ENCODE measurements at places on chromosomes 3 and 15.
A peak's percentile ranks its signal among the peaks of the same experiment; 100 is the strongest.

DNA sequence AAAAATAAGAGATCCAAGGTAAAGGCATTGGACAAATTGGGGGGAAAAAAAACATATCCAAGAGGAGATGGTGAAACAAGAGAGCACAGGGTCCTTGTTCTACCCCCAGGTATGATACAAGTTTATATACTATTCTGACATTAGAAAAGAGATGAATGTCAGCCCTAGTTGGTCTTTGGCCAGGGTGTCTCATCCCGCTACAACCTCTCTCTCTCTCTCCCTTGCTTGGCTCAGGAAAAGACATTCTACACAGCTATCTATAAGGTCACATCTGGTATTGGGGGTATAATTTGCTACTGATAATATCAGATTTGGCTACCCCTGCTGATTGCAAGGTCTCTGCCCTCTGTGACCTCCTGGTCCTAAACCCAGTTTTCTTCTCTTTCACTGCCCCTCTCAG, 117.2 kb downstream of the GOLIM4 start:
- no peak for DNase-seq

DNA sequence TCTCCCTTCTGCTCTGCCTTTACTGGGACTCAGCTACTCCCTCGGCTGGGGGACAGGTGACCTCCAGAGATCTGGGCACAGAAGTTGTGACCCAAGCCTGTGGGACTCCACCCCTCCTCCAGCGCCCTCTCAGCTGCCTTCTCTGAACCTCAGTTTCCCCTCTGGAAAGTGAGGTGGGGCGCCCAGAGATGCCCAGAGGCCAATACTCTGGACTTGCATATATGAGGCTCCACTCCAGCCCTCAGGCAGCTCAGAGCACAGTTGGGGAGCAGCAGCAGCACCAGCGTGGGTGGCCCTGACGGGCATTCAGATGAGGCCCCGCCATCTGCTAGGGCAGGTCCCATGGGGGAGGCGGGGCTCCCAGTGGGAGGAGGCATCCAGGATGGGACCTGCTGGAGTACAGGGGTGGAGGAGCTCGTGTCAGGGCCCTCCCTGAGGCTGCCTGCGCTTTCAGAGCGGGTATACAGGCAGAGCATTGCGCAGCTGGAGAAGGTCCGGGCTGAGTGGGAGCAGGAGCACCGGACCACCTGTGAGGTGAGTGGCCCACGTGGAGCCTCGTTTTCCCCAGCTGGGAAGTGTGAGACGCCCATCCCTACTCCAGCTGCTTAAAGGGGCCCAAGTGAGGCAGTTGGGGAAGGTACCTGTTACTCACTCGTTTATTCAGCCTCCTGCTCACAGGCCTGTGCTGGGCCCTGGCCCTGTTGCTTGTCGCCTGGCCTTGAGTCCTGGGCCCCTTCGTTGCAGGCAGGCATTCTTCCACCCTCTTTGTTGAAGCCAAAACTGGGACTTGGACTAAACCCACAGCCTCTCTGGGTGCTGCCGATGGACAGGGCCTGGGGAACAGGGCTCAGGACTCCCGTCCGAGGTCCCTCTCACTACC, 35.4 kb downstream of the PSTPIP1 start:
- peak; percentile 24 for DNase-seq

GRCh38 chr3:27528791-27529190, 44.6 kb upstream of the SLC4A7 start:
- no peak for DNase-seq

- DNase-seq, result no peak
Measured at GRCh38 chr3:141493184-141493583, 6.4 kb downstream of the RASA2 start.

- DNase-seq, result no peak
Measured at GRCh38 chr3:12838179-12838965, 3.0 kb downstream of the RPL32 start.

DNA sequence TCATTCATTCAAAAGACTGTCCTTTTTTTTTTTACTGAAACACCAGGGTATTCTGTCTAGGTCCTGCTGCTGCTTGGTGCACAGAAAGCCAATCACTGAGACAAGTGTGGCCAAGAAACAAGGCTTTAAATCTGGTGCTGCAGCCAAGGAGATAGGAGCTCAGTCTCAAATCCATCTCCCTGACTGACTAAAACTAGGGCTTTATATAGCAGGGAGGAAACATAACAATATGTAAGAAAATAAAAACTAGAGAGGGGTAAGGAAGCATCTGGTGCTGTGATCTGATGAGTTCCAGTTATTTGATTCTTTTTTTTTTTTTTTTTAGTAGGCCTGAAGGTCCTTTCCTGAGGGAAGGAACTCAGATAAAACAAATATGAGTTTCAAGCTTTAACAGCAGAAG, 139.8 kb downstream of the ATG7 start:
- no peak for DNase-seq

DNA sequence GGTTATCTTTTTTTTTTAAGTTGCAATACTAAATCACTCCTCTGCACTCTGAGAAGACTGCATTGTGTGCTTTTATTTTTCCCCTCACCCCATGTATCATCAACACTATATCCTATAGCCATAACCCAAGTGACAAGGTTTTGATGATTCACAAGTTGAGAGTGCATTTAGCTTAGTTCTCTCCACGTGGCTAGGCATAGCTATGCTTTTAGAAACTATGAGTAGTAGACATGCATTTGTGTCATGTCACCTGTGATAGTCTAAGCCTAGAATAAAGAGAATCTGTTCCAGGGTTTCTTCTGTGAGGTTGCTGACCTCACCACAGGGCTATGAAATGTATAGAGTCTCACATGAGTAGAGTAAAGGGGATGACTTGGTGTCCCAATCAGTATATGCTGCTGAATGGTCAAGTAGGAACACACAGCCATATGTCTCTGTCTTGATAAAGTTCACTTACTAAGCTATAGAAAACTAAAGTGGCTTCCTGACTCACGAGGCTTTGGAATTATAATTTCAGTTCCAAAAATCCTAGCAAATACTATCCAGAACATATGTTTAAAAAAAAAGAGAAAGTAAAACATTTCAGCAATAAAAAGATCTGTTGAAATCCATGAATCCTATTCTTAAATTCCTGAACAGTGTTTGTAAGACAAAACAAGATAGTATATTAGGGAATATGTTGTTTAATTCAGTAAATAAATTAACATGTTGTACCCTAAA, 206.3 kb downstream of the LSAMP start:
- DNase-seq, result no peak

DNA sequence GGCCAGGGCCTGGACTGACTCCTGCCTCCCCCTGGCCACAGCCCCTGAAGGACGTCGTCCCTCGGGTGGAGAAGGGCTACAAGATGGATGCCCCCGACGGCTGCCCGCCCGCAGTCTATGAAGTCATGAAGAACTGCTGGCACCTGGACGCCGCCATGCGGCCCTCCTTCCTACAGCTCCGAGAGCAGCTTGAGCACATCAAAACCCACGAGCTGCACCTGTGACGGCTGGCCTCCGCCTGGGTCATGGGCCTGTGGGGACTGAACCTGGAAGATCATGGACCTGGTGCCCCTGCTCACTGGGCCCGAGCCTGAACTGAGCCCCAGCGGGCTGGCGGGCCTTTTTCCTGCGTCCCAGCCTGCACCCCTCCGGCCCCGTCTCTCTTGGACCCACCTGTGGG, 10.3 kb upstream of the LMAN1L start:
- DNase-seq, result no peak

DNA sequence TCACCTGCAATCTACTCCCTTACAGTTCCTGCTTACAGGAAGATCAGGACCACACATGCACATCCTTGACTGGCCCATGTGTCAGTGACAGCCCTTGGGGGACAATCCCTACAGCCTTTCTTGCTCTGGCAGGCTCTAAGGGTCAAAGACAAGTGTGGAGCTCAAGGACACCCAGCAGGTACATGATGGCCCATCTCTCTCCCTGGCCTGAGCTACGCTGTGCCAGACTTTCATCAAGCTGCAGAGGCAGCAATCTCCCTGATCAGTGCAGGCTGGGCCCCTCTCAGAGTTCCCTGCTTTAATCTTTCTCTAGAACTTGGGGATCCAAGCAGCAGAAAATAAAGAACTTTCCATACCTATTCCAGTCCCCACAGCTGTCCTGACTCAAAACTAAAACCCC, 2.6 kb downstream of the SEMA7A start:
- no peak for DNase-seq

DNA sequence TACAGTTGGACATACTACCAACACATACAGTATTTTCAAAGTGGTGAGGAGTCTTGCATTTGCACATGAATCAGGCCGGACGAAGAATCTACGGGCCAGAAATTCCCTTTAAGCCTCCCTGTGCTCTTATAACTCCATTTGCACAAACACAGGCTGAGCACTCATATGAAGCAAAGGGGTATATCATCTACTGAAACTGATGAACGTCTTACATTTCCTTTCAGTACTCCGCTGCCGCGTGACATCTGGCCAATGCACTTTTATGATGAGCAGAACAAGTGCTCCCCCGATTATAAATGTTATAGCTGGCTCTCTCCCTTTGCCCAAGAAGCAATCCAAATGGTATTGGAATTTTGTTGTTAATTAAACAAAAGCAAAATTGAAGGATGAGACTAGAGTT, 110.3 kb upstream of the ICE2 start:
- no peak for DNase-seq

GRCh38 chr3:11554236-11554610, 89.5 kb downstream of the VGLL4 start:
- no peak for DNase-seq

DNA sequence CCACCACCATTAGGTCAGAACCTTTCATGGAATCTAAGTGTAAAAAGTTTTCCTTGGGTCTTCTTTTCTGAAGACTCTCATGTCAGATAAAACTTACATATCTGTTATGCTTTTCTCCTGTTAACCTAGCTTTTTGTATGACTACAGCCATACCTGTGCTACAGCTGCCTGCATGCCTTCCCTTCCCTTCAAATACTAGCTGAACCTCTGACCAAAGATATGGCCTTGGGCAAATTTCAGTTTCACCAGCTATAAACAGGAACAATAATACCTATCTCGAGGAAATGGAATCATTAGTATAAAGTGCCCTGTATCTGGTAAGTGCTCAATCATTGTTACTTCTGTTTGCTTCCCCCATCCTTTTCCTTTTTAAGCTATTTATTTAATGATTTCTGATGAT, 25.0 kb downstream of the GLB1 start:
- no peak for DNase-seq

- peak; percentile 89 for DNase-seq
Measured at GRCh38 chr3:45560281-45560971, 34.1 kb upstream of the LIMD1 start.

DNA sequence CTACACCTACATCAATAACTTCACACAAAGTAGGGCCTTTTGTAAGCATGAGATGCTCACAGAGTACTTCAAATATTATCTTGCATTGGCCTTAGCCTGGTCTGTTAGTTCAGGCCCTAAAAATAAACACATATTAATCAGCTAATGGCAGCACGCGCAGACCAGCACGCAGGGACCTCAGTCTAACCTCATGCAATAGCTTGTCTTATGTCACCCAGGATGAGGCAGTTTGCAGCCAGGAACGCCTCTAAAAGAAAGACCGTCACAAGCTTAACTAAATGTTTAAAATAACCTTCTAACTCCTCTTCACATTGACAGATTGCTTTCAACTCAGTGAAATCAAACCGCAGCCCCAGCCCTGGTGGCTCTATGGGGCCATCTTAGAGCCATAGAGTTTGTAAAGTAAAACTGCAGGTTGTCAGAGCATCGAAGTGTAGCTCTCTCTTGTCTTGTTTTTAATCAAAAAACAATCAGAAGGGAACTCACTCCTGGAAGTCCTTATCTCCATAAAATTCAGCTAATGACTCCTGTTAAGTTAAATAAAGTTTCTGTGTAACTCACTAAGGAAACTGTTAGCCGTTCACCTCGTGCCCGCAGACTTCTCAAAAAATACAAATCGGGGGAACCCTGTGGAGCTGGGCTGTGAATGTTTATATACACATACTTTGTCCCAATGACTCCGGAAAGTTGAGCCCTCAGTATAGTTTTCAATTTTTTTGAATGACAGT, 212.6 kb downstream of the CDIN1 start:
- DNase-seq, result no peak

DNA sequence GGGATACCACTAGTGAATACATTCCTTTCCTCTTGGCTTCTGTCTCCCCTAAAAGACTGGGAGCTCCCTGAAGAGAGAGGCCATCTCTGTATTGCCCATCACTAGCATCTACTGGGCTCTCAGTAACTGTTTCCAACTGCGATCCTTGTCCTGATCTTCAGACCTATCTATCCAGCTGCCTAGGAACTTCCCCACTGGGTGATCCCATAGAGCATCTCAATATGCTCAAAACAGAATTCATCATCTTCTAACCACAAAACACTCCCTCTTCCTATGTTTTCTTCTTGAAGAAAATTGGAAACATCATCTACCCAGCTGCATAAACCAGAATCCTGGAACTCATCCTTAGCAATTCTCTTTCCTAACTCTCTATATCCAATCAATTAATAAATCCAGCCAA, 54.6 kb downstream of the PLD1 start:
- DNase-seq, result no peak

GRCh38 chr3:135325096-135325495, 530.0 kb downstream of the EPHB1 start:
- no peak for DNase-seq

DNA sequence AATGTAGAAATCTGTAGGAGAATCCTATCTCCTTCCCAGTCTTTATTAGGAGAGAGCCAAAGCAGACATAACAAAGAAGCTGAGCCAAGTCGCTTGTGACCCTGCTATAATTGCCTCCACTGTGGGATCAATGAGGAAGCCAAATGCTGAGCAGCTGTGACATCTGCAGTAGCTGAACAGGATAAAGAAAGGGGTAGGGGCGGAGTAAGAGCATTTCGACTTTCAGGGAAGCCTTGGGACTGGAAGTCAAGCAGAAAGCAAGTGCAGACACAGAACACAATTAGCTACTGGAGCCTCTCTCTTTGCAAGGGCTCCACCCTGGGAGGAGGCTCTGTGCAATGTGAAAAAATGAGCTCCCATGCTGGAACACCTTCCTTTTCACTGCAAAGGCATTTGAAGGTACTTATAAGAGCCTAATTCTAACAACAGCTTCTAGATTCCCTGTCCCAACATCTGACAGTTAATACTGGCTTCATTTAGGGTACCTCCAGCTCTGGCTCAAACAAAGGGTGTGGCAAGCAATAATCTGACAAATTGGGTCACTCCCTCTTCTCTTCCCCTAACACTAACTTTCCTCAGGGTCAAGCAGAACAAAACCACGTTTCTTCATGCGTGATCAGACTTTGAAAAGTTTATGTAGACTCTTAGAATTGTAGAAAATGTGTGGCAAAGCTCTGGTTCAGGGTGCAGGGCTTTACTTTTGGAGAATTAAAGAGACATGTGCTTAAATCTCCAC, 166.4 kb downstream of the CADPS start:
- DNase-seq, result peak; percentile 39

DNA sequence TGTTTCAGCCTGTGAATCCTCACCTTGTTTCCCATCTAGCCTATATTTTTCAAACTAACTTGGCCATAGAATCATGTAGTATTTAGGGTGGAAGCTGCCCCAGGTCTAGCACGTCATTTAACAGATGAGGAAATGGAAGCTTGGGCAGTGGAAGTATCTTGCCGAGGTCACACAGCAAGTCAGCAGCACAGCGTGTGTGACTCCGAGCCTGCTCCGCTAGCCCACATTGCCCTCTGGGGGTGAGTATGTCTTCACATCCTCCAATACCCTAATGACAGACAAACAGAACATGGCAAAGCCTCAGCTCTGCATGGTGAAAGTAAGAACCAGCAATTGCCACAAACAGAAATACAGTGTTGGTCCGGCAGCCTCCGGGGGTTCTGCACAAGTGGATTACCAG, 2.2 kb upstream of the CCR5 start:
- DNase-seq, result peak; percentile 51

- no peak for DNase-seq
Measured at GRCh38 chr3:71629289-71629688, 45.8 kb upstream of the FOXP1 start.

- DNase-seq, result no peak
Measured at GRCh38 chr3:150094150-150094933, 123.6 kb upstream of the PFN2 start.
